ENCODE measurements at places on chromosomes 1 and 21.

- H3K36me3 ChIP-seq = no peaks in the 10 kb centered on the region
- DNase-seq = peak; percentile 63
- peaks cover 24% of the 10 kb centered on the region for H3K27me3 ChIP-seq
- no peak overlapping the region for H3K27ac ChIP-seq
- peaks cover 10% of the 10 kb centered on the region for H3K4me1 ChIP-seq
These were observed 402 bp upstream of the AK4 start for GRCh38 chr1:65147424-65148177.

- H3K27ac ChIP-seq = no peak overlapping the region
- no peaks in the 10 kb centered on the region for H3K36me3 ChIP-seq
- no peaks in the 10 kb centered on the region for H3K27me3 ChIP-seq
- no peak overlapping the region for H3K4me3 ChIP-seq
- peak; percentile 35 for DNase-seq
These were observed 7.2 kb upstream of the ETS2 start for GRCh38 chr21:38798481-38798882.

GRCh38 chr1:202644219-202645096 is 65.8 kb downstream of the SYT2 start:
- H3K36me3 ChIP-seq = no peaks in the 10 kb centered on the region
- peaks cover 10% of the 10 kb centered on the region for H3K4me1 ChIP-seq
- peak overlapping the region; percentile 18 for H3K4me3 ChIP-seq
- peaks cover 56% of the 10 kb centered on the region for H3K27me3 ChIP-seq

GRCh38 chr1:245946905-245947304 is 560.2 kb downstream of the SMYD3 start:
- no peaks in the 10 kb centered on the region for H3K36me3 ChIP-seq

- peak; percentile 1 for DNase-seq
- H3K27me3 ChIP-seq = no peaks in the 10 kb centered on the region
- H3K36me3 ChIP-seq = no peaks in the 10 kb centered on the region
- H3K4me3 ChIP-seq = no peak overlapping the region
These were observed 26.5 kb upstream of the SLC35A3 start for GRCh38 chr1:99943223-99943794.

DNA sequence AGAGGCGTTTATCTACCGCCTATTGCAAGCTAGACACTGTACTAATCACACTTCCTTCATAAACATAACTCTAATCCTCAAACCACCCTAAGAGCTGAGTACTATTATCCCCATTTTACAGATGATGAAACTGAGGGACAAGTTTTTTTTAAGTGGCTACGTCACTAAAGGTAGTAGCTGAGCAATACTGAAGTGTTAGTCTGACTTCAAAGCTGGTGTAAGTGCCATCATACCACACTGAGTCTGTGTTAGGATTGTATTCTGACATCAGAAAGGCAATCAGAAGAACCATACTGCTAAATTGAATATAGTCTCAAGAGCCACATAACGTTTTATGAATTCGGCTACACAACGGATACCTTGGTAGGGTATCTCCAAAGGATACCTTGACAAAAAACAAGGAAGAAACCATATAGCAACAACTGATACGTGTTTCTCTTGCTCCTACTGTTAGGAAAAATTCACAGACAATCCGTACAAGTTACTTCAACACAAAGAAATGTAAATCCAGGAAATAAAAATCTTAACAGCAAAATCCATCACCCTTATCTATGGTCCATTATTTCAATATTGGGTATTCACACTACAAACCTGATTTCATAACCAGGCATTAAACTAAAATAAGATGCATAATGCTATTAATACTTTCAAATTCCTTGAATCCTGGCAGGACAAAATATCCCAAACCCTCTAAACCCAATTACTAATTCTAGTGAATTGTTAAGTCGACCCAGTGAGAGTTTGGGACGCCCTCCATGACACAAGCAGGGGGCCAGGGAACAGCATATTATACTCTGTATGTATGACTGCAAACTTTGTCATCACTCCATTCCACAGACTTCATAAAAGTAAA is 1.6 kb downstream of the TP53BP2 start:
- H3K4me1 ChIP-seq = peaks cover 40% of the 10 kb centered on the region
- peak overlapping the region; percentile 98 for H3K27ac ChIP-seq
- no peaks in the 10 kb centered on the region for H3K36me3 ChIP-seq
- H3K27me3 ChIP-seq = no peaks in the 10 kb centered on the region

- H3K4me3 ChIP-seq = no peak overlapping the region
- H3K36me3 ChIP-seq = no peaks in the 10 kb centered on the region
- no peaks in the 10 kb centered on the region for H3K27me3 ChIP-seq
- H3K27ac ChIP-seq = peak overlapping the region; percentile 57
These were observed 101.2 kb downstream of the NFIA start for GRCh38 chr1:61183471-61184039.

GRCh38 chr1:22318279-22318981 is 133.2 kb upstream of the ZBTB40 start:
- H3K4me3 ChIP-seq = no peak overlapping the region
- no peaks in the 10 kb centered on the region for H3K36me3 ChIP-seq
- H3K4me1 ChIP-seq = no peaks in the 10 kb centered on the region
- H3K27me3 ChIP-seq = peaks cover 31% of the 10 kb centered on the region

- no peaks in the 10 kb centered on the region for H3K36me3 ChIP-seq
- H3K27ac ChIP-seq = no peak overlapping the region
- H3K4me3 ChIP-seq = no peak overlapping the region
These were observed 7.8 kb upstream of the PINK1 start for GRCh38 chr1:20625176-20626097.

GRCh38 chr1:220761688-220762427 is 13.7 kb downstream of the MTARC2 start:
- H3K4me3 ChIP-seq = no peak overlapping the region
- DNase-seq = no peak
- H3K4me1 ChIP-seq = peaks cover 3% of the 10 kb centered on the region
- no peaks in the 10 kb centered on the region for H3K27me3 ChIP-seq
- H3K36me3 ChIP-seq = peaks cover 7% of the 10 kb centered on the region

DNA sequence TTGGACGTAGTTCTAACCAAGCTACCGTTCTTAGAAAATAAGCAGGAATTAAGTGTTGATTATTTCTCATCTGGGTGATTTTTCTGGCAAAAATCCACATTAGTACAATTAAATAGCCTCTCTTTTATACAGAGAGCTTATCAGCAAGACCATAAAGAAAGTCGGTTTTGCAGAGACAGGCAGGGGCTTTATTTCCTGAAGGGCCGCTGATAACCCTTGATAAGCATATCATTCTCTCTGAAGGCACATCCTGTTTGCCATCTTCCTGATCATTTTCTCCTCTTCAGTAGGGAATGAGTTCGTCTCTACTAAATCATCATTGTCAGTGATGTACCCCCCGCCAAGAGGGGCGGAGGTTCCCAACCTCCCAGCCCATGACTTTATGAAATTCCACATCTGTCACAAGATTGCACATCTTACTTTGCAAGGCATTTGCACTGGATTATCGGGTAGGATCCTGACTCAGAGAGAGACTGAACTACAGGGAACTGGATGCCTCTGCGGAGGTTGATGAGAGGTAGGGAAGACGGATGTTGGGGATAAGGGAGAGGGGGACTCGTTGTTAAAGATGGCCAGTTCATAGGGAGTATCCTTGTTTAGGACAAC is 115.7 kb downstream of the KCNJ6 start:
- no peak for DNase-seq
- H3K36me3 ChIP-seq = no peaks in the 10 kb centered on the region

DNA sequence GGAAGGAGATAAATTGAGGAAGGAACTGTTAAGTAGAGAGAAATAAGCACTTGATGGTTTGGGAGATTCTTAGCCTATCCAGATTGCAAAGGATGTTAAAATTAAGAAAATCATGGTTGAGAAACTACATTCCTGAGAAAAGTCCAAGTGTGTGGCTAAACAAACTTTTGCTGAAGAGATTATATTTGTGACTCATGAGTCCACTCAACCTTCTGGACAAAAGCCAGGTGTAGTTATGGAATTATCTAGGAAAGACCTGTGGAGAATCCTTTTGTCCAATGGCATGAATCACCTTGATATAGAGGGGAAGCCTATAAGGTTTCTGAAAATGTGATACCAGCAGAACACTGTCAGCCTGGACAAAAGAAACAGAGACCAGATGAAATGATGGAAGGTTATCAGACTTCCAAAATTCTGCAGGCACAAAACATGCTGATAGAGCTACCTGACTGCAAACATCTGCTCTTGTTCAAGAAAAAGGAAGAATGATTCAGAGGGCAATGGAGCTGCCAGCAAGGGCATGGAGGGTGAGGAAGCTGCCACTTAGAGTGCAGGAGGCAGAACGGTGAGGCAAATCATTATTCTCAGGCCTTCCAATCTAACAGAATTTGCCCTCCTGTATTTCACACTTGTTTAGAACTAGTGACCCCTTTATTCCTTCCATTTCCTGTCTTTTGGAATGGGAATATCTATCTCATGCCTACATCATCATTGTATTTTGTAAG is 300.6 kb upstream of the PRMT6 start:
- no peak overlapping the region for H3K4me3 ChIP-seq
- no peak overlapping the region for H3K27ac ChIP-seq

DNA sequence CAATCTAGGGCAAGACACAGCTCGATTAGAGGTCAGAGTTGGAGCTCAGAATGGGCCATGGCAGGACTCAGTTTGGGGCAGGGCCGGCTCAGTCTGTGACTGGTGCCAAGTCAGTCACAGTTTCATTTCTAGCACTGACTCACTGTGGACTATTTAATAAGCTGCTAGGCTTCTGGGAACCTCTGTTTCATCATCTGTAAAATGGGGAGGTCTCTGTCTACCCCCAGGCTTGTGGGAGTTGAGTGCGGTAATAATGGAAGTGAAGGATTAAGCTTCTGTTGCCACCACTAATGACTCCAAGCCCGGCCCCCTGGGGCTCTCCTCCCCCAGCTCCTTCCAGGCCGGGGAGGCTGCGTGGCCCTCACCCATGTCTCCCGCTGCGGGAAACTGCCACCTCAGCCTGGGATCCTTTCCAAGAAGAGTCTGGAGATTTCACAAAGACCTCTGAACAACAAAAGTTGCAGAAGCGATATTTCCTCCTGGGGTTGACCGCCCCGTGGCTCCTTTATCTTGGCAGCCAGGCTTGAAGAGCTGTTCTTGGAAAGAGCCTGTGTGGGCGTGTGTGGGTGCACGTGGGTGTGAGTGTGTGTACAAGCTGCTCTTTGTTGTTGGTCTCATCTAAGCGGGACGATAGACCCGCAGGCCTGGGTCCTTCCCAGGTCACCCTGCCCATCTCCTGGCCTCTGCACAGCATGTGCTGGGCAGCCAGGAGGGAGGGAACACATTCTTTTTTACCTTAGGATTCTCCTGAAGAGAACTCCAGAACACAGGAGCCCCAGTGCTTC is 29.1 kb downstream of the KNCN start:
- peaks cover 11% of the 10 kb centered on the region for H3K4me1 ChIP-seq
- H3K4me3 ChIP-seq = no peak overlapping the region
- no peaks in the 10 kb centered on the region for H3K36me3 ChIP-seq

GRCh38 chr1:66999640-67000400 is 54.1 kb downstream of the SLC35D1 start:
- peak overlapping the region; percentile 79 for H3K27ac ChIP-seq
- H3K4me1 ChIP-seq = peaks cover 53% of the 10 kb centered on the region
- H3K4me3 ChIP-seq = peak overlapping the region; percentile 6
- peaks cover 4% of the 10 kb centered on the region for H3K36me3 ChIP-seq

- DNase-seq = no peak
- H3K4me3 ChIP-seq = no peak overlapping the region
- H3K27me3 ChIP-seq = no peaks in the 10 kb centered on the region
- no peak overlapping the region for H3K27ac ChIP-seq
These were observed 20.4 kb upstream of the KIAA1614 start for GRCh38 chr1:180892272-180892671.

- DNase-seq = no peak
- H3K4me3 ChIP-seq = no peak overlapping the region
- no peak overlapping the region for H3K27ac ChIP-seq
- H3K27me3 ChIP-seq = no peaks in the 10 kb centered on the region
These were observed 57.0 kb upstream of the SIM2 start for GRCh38 chr21:36641886-36642285.

- H3K4me3 ChIP-seq = no peak overlapping the region
- no peaks in the 10 kb centered on the region for H3K36me3 ChIP-seq
- no peak for DNase-seq
- H3K27ac ChIP-seq = no peak overlapping the region
- H3K4me1 ChIP-seq = no peaks in the 10 kb centered on the region
- H3K27me3 ChIP-seq = no peaks in the 10 kb centered on the region
These were observed 6.5 kb upstream of the TRAPPC10 start for GRCh38 chr21:44005593-44005992.

GRCh38 chr1:11151826-11152612 is 37.1 kb upstream of the ANGPTL7 start:
- no peaks in the 10 kb centered on the region for H3K27me3 ChIP-seq
- no peaks in the 10 kb centered on the region for H3K4me1 ChIP-seq
- no peak overlapping the region for H3K27ac ChIP-seq

DNA sequence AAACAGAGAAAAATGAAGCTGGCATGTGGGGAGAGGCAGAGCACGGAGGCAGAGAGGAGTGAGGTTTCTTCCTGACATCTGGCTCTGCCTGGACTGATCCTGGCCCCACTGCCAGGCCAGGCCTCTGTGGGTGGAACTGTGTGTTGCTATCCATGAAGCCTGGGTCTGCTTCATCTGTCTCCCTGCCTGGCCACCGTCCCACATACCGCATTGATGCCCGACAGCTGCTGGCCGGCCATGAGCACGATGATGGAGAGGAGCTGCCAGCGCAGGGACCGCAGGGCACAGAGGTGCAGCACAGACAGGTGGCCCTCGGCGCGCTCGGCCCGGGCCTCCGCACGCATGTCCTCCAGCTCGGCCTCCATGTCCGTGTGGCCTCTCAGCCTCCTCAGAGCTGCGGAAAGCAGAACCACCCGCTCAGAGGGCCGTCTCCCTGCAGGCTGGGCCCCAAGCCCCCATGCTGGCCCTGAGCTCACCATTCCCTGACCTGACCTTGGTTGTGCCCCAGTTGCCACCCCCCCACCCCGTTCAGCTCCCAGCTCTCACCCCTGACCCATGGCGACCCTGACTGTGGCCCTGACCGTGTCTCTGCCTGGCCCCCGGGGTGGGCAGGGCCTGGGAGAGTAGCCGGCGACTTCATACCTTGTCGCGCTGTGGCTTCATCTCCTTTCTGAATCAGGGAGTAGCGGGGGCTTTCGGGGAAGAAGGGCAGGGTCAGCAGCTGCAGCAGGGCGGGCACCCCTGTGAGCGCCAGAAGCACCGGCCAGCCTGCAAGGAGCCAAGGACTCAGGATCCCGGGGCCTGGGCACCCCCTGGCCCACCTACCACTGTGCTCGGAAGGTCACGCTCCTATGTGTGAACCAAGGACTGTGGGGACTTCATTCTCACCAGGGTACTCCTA is 11.5 kb downstream of the SLC2A7 start:
- H3K27me3 ChIP-seq = no peaks in the 10 kb centered on the region
- no peaks in the 10 kb centered on the region for H3K36me3 ChIP-seq
- H3K27ac ChIP-seq = no peak overlapping the region
- H3K4me3 ChIP-seq = no peak overlapping the region
- no peak for DNase-seq

DNA sequence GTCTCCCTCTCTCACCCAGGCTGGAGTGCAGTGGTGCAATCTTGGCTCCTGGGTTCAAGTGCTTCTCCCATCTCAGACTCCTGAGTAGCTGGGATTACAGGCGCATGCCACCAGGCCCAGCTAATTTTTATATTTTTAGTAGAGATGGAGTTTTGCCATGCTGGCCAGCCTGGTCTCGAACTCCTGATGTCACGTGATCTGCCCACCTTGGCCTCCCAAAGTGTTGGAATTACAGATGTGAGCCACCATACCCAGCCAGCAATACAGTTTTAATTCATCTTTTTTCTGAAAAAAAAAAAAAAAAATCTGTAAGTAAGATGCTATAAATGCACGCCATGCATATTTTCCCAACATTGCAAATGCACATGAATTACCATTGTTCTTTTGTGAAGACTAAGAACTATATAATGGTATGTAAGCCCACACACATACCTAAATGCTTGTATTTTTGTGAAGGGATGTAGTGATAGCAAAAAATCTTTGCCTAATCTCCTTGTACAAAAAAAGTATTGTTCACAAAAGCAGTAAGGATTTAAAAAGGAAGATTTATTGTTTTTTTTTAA is 8.0 kb downstream of the LAMC2 start:
- H3K27ac ChIP-seq = no peak overlapping the region
- no peak for DNase-seq
- H3K4me3 ChIP-seq = no peak overlapping the region
- H3K27me3 ChIP-seq = no peaks in the 10 kb centered on the region
